ENCODE measurements at places on chromosomes 12 and 14.
A peak's percentile ranks its signal among the peaks of the same experiment; 100 is the strongest.

- no peak for DNase-seq
These were observed 58.2 kb downstream of the TBC1D30 start for GRCh38 chr12:64882687-64883086.

- peak; percentile 34 for DNase-seq
These were observed 60.3 kb downstream of the PHLDA1 start for GRCh38 chr12:75971253-75971652.

GRCh38 chr14:52044791-52045522 is 23.9 kb downstream of the NID2 start:
- DNase-seq: peak; percentile 24

DNA sequence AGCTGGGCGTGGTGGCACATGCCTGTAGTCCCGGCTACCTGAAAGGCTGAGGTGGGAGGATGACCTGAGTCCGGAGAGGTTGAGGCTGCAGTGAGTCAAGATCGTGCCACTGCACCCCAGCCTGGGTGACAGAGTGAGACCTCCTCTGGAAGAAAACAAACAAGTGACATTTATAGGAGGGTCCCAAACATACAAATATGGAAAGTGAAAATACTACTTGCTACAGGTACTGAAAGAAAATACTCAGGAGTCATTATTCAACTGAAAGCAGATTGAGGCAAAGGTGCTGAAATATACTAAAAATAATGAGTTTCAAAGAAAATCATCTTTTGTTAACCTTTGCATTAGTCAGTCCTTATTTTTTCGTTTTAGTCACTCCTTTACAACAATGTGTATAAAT is 53.5 kb downstream of the ETV6 start:
- peak; percentile 8 for DNase-seq

- no peak for DNase-seq
These were observed 74.6 kb downstream of the GLRX5 start for GRCh38 chr14:95609398-95609990.

Data from stimulated activated CD4-positive, alpha-beta T cell treated with anti-CD3 and anti-CD28 coated beads, Interleukin-4, amount 100 ng/mL, for 24 hours (primary cell).